H1 (cell line): ENCODE measurements at places on chromosomes 6 and 20. TPM values are rescaled to one million over a fixed set of nuclear protein-coding genes. Genes with fewer than 3 reads are reported as not detected.
A peak's percentile ranks its signal among the peaks of the same experiment; 100 is the strongest.

- DNase-seq: no peak
Measured at GRCh38 chr6:15389084-15389764, 143.4 kb downstream of the JARID2 start.

GRCh38 chr6:756224-756623 lies 63.3 kb upstream of the EXOC2 start:
- DNase-seq: no peak

GRCh38 chr6:15904651-15905376 lies 224.1 kb upstream of the MYLIP start:
- no peak for DNase-seq

DNA sequence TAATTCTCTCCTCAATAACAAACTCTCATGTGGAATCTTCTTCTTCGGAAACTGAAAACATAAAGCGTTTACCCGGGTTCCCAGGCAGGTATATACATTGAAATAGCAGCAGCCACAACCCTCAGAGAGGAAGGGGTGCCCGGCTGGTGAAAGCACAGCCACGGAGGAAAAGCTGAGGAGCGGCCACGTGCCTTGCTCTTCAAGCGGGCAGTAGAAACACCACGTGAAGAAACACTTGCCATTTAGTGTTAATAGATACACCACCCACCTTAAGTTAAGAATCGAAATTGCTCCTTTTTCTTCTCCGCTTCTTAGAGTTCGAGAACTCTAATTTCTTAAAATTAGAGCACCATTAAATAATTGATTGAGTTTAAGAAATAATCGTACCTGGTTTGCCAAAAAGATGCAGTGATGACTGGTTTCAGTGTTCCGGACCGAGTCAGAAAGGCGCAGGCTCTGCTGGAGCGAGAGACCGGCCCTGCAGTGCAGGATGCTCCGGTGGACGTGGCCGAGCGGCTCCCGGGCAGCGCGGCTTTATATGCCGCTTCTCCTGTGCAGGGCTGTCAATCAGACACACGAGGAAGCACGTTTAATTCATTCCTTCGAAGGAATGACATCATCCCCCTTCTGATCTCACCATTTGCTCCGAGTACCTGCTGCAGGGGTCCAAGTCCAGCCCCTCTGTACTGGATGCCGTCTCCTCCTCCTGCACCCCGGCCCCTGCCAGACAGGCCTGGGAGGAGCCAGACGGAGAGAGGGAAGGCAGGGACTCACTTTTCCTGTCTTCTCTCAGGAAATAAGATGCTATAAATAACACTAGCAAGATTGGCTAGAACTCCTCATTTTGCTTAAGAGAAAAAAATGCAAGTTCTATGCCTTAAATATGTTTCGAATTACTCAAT lies at the start of gene THBS2:
TSS of gene THBS2 (minus strand) at position 510 of the 902 bp plus-strand sequence. CDS start 3,062 bp downstream, outside the sequence.
- peak; percentile 57 for DNase-seq

DNA sequence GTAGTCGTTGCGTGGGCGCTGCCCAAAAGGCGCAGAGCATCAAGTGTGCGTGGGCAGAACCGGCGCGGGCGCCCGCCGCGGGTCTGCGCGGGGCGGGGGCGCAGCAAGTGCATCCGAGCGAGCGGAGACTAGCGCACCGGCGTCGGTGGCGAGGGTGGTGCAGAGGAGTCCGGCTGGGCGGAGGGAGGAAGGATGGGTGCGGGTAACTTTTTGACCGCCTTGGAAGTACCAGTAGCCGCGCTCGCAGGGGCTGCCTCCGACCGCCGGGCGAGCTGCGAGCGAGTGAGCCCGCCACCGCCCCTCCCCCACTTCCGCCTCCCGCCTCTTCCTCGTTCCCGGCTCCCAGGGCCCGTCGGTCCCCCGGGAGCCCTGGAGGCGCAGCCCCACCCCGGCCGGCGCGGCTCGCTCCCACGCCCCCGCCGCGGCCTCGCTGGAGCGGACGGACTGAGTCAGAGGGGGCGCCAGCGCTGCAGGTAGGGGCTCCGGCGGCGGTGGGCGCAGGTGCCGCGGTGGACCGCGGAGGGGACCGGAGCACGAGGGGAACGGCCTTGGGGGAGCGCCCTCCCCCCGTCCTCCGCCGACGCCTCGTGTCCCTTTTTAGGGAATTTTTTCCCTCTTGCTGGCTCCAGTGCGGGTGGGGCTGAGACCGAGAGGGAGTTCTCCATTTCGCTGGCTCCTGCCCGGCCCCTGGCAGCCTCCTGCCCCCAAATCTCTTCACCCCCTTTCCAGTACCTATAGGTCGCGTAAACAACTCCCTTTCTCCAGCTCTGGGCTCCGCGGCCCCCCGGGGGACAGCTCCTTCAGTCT lies 1.6 kb upstream of the DBNDD2 start:
- no peak for DNase-seq

DNA sequence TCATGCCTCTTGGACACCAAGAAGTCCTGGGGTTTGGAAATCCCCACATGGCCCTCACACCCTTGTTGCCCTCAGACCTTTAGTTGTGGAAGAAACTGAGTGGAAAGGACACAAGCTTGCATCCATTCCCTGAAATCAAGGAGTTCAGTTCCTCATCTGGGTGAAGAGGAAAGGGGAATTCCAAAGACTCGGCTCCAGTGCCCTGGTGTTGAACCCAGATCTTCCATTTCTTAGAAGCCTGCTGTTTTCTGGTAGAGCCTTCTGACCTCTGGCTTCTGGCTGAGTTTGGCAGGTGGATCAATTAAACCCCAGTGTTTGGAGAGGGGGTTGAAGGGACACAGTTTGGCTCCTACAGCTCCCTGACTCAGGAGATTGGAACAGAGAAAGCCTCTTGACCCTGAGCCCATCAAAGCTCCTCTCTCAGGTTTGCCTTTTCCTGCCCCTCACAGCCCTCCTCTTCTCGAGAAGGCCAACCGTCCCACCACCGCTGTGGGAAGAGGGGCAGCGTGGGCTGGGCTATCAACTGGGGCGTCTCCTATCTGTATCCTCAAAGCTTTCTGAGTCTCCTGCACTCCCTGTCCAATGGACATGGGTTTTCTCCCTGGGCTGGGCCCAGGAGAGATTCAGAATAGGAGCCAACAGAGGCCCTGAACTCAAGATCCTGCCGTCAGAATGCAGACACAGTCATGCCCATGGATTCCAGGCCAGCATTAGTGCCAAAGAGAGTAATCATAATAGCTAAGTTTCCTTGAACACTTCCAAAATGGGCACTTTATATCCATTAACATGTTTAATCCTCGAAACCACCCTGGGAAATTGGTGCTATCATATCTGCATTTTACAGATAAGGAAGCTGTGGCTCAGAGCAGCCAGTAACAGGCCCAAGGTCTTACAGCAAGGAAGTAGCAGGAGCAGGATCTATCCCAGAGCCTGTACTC lies 146.2 kb downstream of the VEGFA start:
- no peak for DNase-seq

DNA sequence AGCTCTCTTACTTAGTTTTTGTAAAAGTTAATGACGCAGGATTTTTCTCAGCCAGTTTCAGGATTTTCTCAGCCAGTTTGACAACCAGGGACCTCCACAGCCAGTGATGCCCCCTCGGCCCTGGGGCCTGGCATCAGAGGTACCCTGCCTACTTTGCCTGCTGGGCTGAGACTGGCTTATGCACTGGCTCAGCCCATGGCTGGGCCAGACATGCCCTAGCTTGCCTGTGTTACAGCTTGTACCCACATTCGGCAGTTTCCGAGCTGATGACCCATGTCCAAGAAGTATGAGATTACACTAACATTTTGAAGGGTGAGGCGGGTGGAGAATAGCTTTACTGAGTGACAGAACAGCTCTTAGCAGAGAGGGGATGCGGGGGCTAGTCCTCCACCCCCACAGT lies 406.1 kb upstream of the HSF2 start:
- no peak for DNase-seq

GRCh38 chr6:88919032-88919431 lies 44.4 kb downstream of the RNGTT start:
- no peak for DNase-seq

DNA sequence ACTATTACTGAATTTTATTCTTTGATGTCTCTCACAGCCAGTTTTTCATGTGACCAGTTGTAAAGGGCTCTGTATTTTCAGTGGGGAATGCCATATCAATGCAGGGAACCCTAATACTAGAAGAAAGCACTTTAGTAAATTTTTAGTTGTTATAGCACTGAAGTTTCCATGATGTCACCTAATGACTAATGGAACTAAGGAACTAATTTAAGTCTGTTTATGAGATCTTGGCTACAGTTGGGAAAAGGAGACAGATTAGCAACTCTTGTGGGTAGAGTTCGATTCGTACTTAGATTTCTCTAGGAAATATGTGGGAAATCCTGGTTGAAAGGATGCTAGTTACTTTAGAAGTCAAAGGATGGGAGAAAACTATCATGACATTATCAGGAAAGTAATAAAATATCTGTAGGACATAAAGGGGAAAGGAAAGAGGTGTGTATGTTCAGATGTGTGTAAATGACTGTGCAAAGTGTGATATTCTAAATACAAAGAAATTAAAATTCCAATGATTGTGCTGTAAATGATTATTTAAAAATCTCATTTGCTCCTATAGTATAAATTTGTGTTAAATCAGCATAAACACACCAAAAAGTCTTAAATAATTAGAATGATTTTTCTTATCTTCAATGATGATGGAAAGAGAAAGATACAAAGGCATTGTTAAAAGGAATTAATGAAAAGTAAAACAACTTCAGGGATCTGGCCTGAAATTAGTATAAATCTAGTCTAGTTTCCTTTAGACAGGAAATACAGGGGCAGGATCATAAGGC lies 103.4 kb downstream of the LRRC1 start:
- no peak for DNase-seq

GRCh38 chr20:17919149-17919548 lies 49.4 kb downstream of the SNX5 start:
- DNase-seq: no peak

DNA sequence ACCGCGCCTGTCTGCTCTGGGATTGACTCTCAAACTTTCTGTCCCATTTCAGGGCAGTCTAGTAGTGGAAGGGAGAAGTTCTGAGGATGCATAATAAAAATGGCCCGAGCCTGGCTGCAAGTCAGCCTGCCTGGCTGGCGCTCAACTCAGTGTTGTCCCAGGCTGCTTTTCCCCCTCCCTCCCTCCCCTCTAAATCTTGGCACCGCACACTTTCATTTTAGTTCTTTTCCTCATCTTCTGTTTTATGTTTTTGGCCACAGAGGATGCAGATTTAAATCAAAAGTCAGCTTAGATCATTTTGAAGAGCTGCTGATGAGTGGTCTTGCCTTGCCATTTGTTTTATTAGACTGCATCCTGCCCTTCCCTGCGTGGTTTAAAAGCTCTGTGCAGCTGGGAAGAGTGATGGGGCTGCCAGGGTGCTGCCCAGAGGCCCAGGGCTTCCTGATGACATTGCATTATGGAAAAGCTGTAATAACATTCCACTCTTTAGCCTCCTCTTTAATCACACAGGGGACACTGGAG lies 6.5 kb upstream of the UQCC2 start:
- DNase-seq: no peak

DNA sequence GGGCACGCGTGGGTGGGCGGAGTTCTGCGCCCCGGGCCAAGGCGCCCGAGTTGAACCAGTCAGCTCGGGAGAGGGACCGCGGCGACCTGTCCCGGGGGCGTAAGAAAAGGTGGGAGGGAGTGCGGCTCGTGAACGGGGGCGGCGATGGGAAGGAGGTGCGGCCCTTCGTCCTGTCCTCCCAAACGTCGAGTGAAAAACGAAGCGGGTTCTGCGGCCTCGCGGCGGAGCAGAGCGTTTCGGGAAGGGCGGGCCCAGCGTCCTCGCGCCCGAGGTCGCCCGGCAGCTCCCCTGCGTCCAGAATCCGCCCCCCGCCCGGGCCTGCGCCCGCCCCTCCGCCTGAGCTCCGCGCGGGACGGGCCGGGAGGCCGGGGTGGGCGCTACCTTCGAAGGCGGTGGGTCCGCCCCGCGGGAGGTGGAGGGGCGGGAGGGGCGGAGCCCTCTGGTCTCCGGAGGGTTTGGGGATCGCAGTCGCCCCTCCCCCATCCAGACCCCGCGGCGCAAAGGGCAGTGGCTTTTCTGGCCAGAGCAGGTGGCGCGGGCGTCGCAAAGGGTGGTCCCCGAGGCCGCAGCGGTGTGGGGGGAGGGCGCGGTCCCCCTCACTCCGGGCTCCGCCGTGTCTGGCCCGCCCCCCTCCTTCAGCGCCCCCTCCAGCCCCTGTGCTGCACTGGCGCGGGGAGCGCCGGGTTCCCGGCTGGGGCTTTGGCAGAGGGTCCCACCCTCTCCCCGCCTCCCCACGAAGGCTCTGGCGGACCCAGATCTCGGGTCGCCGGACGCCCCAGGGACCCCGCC lies 838 bp downstream of the STMN3 start:
- DNase-seq: no peak

- no peak for DNase-seq
Measured at GRCh38 chr20:825710-826421, 7.6 kb upstream of the FAM110A start.

GRCh38 chr6:108806665-108807064 lies 41.6 kb upstream of the ARMC2 start:
- no peak for DNase-seq

GRCh38 chr6:131937226-131937625 lies 13.9 kb downstream of the CCN2 start:
- no peak for DNase-seq

- DNase-seq: no peak
Measured at GRCh38 chr6:147207351-147207750, 3.1 kb downstream of the STXBP5 start.

- DNase-seq: peak; percentile 30
Measured at GRCh38 chr6:169824021-169824420, 72.6 kb downstream of the ERMARD start.

DNA sequence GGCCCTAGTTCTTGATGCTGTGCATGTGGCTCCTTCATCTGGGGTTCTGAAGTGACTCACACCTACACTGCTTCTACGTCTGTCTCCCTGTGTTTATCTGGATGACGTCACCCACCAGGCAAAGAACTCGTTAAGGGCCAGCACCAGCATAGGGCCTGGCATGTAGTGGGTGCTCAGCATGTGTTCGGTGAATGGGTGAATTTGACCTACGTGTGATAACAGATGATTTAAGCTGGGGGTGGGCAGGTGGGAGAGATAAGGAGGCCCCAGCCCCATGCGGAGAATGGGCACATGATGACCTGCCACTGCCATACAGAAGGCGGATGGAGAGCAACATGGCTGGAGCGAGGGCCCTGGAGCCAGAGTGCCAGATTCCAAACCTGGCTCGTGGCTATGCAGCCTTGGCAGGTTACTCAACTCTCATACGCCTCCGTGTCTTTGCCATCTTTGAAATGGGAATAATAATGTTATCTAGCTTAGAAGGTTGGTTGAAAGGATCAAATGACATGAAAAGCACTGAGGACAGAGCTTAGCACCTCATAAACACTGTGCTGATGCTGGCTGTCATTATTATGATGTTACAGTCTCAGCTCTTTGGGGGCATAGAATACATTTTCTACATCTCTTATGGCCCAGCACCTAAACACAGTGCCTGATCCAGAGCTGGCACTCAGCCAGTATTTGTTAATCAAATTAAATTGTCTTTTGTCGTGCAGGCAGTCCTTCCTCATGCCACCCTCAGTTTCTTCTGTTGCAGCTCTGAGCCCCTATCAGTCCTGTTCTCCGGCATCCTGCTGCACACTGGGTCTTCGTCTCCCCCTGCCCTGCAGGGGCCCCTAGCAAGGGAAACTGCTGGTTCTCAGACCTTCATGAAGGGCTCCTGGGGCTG lies 39.6 kb downstream of the VEGFA start:
- DNase-seq: no peak

Gene KIAA1755
- polyA plus RNA-seq: 0.23 and 0.27 TPM in 2 replicates

Gene POU5F1
- 2,437 and 2,958 TPM in 2 replicates for polyA plus RNA-seq

Gene TFAP2A
- polyA plus RNA-seq: 0.23 and 0.24 TPM in 2 replicates

Gene HLA-DRA
- 4.2 and 6.2 TPM in 2 replicates for polyA plus RNA-seq

Gene HLA-F
- polyA plus RNA-seq: 8.9 and 11.7 TPM in 2 replicates

Gene LHFPL5
- polyA plus RNA-seq: 0.03 TPM in 1 of 2 replicates, not detected in the other

Gene NUP153
- 28.0 and 47.0 TPM in 2 replicates for polyA plus RNA-seq

Gene TMEM170B
- polyA plus RNA-seq: 0.63 and 0.80 TPM in 2 replicates

Gene CST5
- polyA plus RNA-seq: not detected in 2 replicates

Gene PAX1
- not detected in 2 replicates for polyA plus RNA-seq
